ENCODE measurements at places on chromosomes 2 and 18.
A peak's percentile ranks its signal among the peaks of the same experiment; 100 is the strongest.

- no peak for DNase-seq
Measured at GRCh38 chr2:66733364-66733999, 298.6 kb downstream of the MEIS1 start.

DNA sequence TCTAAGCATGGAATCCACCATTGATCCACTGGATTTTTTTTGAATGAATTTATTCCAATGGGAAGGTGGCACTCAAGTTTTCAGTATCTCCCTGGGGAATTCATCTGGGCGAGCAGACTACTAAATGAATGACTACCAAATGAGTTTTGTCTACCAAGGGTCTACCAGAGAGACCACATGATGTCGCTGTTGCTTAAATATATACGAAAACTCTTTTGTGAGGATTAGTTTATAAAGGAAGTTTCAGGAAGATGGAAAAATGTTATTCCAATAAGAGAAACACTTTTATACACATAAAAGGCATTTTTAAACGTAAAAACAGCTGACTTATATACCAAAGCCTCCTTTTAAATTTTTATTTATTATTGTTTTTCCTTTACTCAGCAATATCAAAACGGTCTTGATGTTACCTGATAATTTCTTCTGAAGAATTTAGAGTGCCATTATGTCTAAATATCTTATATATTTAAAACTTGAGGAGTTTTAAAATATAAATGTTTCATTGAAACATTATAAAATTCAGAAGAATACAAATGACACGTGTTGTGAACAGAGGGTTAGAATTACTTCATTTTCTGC, 139.7 kb downstream of the HRH4 start:
- DNase-seq: no peak

GRCh38 chr2:18104595-18105224, 226.2 kb downstream of the KCNS3 start:
- DNase-seq: no peak

GRCh38 chr2:8872821-8873432, 35.5 kb upstream of the KIDINS220 start:
- DNase-seq: no peak

DNA sequence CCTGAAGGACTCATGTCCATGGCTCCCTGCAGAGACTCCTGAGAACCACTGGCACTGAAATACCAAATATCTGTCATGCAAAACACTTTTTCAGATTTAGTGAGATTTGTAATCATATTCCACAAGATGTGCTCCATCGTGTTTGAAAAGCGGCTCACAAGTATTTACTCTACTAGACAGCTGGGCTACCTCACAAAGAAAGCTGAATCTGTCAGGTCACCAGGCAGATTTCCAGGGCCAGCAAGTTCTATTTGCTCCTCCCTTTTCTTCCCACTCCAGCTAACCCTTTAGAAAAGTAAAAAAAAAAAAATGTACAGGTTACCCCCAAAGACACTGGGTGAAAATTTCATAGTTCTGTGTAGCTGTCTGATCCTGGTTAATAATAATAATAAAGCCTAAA, 22.9 kb downstream of the WIPF1 start:
- no peak for DNase-seq

DNA sequence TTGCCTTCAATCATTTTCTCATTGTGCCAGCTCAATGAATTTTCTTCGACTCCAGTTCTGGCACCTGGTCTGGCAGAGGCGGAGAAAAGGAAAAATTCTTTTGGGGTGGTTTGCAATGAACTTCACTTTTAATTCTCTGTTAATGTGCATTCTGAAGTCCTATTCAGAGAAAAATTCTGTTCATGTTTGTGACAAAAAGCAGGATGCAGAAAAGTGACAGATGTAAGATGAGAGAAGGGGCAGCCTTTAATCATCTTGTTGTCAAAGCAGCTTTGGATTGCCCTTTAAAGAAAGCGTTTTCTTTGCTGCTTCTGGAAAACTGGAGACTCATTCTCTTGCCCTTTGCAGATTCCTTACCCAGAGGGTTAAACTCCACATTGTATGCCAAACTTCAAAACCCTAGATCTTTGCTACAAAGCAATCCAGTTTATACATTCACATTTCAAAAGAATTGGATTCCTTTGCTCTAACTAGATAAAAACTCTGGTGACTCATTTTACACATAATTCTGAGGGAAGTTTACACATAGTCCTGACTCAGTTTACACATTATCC, 94.6 kb upstream of the CAVIN2 start:
- no peak for DNase-seq

DNA sequence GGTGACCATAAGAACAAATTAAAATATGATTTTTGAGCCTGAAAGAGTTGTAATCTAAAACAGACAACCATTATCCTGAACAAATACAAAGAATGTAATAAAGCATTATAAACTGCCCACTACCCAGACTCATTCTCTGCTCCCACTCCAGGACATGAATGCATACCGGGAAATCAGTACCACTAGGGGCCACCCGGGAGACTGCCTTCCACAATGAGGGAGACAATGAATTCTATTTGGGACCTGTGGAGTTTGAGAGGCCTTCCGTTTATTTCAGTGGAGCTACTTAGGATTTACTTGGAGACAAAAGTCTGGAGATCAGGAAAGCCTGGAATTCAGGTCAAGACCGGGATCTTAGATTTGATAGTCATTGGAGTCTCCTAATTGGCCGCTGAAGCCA, 50.0 kb downstream of the NAB1 start:
- DNase-seq: peak; percentile 25
